Stomach (tissue), 19 donors: ENCODE measurements at places on chromosomes 12 and 14. TPM values are rescaled to one million over a fixed set of nuclear protein-coding genes. Genes with fewer than 3 reads are reported as not detected.
A peak's percentile ranks its signal among the peaks of the same experiment; 100 is the strongest.

- no peak for DNase-seq
Observed at GRCh38 chr14:61467296-61467695, 145.9 kb downstream of the PRKCH start.

- DNase-seq = no peak
Observed at GRCh38 chr12:10562306-10562933, 51.0 kb downstream of the MAGOHB start.

TCL1A gene
- total RNA-seq = 3.9 TPM

- DNase-seq = no peak
Observed at GRCh38 chr12:96091833-96092232, 56.4 kb upstream of the LTA4H start.

DNA sequence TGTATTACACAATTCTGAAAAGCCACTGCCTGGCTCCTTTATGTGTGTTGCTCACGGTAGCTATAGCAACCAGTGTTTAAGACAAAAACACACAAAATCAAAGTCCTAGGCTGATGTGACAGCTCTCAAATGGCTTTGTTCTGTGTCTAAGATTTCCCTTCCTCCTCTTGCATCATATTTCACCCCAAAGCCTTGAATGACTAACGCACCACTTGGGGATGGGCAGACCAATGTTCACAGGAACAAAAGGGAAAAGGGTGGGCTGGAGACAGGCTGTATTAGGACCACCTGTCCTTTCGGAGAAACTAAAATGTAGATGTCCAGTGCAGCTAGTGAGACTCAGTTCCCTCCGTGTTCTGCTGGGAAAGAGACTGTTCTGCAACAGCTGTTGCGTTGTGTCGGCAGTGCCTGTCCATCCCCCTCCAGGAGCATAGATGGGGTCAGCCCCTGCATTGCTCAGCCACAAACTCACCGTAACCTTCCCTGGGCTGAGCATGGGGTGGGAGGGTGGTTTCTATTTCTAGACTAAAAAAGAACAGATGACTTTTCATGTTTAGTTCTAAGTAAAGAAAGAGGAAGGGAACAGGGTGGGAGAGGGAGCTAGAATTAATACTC lies 26.8 kb upstream of the DAAM1 start:
- no peak for DNase-seq

DNA sequence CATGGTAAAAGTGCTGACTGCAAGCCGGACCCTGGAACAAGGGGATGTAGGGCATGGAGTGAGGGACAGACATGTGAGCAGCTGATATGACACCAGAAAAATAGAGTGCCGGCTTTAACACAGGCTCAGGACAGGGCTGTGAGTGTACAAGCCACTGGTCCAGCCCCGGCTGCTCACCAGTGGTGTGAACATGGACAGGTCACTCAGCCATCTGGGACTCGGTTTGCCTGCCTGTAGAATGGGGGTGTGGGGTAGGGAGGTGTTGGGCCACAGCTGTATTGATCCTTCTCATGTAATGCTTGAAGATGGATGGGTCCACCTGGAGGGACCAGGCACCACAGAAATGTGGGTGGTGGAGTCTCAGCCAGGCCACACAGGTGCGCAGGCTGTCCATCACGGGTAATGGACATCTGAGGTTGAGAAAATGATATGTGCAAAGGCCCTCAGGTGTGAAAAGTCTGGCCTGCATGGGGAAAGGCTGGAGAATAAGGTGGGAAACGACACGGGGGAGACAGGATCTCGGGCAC lies 10.6 kb upstream of the KRT74 start:
- no peak for DNase-seq

AACS gene
- 27.8 TPM for total RNA-seq

DNA sequence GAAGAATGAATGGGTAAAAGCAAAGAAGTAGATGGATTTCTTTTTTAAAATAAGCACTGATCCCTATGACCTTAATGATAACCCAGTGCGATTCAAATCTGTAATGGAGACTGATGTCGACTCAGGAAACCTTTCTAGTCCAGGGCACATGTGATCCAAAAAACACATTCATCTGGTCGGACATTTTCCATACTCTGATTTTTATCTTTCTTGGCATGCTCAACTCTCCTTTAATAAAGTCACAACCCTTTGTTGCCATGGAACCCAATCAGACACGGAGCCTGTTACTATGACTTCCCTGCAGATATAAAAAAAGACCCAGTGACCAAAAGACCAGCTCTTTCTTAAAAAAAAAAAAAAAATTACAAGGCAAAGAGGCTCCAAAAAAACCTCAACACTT lies 27.9 kb downstream of the TMCC3 start:
- peak; percentile 56 for DNase-seq

TAS2R19 gene
- 12.3 TPM for total RNA-seq

DNA sequence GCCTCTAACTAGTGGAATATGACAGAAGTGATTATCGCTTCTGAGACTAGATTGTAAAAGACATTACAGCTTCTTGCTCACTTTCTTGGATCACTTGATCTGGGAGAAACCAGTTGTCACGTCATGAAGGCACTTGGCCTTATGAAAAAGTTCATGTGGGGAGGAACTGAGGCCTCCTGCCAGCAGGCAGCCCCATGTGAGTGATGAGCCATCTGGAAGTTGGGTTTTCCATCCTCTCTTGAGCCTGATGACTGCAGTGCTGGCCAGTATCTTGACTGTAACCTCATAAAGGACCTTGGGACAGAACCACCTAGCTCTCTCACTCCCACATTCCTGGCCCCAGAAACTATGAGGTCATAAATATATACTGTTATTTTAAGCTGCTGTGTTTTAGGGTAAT lies 28.0 kb downstream of the TTLL5 start:
- peak; percentile 49 for DNase-seq

DNA sequence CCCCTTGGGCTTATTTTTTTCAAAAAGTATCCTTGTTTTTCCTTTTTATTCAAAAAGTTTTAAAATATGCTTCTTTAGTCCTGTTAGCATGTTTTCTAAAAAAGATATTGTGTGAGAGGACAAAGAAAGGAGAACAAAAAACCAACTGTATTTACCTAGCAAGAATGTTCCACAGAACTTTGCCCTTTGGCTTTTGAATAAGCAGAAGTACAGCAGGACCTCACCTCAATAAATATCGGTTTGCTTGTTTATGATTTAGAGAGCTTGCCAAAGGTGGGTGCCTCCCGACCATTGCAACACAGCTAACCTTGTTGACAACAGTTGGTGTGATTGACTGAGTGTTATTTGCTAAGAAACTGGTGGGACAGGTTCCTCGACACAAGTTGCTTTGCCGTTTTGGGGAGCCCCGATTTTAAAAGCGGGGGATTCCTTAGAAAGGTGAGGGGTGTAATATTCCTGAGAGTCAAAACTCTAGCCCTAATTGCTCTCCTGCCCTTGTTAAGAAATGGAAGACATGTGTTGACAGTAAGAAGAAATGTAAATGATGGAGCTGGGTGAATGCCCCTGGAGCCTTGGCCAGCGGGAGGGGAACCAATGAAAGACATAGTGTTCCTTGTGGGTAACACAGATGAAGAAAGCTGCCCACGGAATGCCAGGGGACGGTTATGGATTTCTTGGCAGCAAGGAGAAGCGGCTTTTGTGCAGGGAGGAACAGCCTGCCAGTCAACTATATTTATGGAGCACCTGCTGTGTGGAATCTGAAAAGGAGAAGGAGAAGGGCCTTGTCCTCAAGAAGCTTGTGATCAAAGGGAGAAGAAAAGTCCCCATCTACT lies 13.7 kb downstream of the MYBPC1 start:
- DNase-seq = peak; percentile 94

DNA sequence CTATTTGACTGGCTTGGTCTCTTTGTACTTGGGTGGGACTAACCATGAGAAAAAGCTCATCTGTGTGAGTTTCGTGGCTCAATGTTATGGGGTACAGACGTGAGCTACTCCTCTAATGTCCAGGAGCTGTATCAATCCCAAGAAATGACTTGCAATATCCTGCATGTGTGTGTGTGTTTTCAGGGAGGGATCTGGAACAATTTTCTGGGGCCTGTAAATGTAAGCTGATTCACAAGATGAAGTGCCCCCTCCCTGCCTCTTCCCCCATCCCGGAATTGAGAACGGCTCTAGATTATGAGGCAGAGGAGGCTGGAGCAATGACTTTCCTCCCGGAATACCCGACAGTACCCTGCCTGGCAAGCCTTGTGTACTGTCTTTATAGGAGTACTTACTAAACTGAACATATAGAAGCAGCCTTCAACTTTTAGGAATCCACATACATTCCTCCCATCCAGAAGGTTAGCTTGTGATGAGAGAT lies 53.9 kb downstream of the TMX1 start:
- DNase-seq = no peak

DNA sequence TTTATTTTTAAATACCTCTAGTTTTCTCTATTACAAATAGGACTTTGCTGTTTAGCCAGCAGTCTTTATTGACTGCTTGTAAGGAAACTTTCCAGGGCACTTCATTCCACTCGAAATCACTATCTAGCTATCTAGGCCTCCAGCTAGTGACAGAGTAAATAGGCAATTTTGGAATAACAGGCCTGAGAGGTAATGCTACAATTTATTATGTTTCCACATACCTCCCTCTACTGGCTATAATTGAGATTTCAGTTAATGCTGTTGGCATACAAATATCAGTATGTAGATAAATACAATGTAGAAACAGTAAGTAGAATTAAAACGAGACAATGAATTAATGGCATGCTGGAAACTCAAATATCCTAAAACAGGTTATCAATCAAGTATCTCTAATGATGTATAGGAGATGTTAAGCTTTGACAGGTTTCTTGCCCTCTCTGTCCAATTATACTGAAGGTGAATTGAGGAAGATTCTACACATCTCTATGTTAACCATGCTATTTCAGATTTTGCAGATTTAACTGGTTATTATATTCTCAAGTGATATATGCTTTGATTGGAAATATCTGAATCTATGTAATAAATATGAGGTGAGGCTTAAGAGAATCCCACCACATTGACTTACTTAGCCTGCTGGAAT lies 7.2 kb downstream of the DTD2 start:
- DNase-seq = peak; percentile 65

- no peak for DNase-seq
Observed at GRCh38 chr12:111546758-111547383, 52.2 kb downstream of the ATXN2 start.

GRCh38 chr14:26276757-26277156 lies 321.1 kb downstream of the NOVA1 start:
- no peak for DNase-seq

CIT gene
- total RNA-seq = 23.3 TPM

GRCh38 chr12:89468648-89469326 lies 55.8 kb downstream of the GALNT4 start:
- DNase-seq = no peak

TAS2R50 gene
- total RNA-seq = 2.9 TPM

DNA sequence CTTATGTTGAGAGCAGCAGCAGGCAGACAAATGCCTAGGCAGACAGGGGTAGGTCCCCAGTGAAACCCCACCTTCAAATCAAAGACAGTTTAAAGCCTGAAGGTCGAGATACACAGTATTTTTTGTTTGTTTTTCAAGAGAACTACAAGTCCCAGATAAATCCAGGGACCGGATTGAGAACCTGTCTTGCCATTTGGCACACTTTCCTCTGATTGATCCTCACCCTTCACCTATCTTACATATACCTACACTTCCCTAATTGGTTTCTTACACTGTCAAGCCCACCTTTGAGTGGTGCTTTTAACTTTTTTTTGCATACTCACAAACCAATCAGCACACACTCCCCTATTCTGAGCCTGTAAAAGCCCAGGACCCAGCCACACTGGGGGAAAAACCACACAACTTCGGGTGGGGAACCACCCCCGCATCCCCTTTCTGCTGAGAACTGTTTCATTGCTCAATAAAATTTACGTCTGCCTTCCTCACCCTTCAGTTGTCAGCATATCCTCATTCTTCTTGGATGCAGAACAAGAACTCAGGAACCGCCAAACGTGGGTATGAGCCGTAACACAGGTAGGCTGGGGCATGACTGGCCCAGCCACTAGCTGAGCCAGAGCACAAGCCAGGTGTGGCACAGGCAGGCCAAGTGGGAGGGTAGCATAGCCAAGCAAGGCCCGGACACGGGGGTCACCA lies 11.1 kb downstream of the DICER1 start:
- DNase-seq = no peak

- DNase-seq = no peak
Observed at GRCh38 chr12:39116861-39117260, 211.5 kb upstream of the CPNE8 start.

GRCh38 chr14:94643316-94644101 lies 31.3 kb downstream of the SERPINA3 start:
- DNase-seq = no peak

DNA sequence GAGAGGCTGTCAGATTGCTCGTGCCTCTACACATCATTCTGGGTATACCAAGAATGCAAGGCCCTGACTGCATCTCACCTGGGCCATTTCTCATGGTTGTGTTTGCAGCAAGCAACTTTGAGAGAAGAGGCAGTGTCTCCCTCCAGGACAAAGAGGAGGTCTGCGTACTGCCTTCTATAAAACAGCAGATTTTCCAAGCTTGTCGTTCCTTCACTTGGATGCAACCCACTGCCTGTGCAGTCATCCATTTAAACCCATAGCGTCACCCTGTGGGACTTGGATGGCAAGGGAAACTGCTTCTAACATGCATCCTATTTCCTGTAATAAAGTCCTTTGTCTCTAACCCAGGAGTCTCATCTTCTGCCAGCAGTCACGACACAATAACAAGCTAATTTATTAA lies 1.3 kb downstream of the POMT2 start:
- DNase-seq = no peak

DNA sequence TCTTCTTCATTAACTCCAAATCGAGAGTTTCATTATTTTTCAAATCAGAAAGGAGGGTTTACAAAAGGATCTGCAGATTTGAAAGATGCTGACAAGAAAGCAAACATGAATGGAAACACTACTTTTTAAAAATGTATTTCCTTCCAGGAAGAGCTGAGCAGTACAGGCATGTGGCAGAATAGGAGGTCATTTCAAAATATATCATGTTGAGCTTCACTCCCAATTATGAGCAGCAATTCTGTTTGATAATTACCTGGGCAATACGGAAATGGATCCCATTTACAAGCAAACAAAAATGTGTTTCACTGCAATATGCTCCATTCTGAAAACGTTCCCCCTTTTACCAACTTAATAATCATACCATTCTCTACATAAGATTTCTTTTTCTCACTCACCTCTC lies 147.7 kb upstream of the BCL2L14 start:
- DNase-seq = no peak

DNA sequence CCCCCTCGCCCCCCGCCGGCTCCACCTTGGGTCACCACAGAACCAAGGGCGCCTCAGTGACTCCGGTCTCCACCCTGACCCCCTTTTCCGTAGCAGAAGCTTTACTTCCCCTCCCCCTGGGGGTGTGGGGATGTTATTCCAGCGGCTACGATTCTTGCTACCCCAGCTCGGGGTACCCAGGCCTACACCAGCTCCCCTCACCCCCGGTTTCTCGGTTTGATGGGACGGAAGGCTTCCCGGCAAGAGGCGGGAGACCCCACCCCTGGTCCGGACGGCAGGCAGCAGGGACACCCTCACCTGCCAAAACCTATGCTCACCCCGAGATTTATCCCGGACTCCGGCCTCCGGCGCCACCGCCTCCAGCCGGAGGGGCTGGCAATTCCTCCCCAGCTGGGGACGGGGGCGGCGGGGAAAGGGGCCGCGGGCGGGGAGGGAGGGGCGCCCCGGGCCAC lies 619 bp downstream of the RAB15 start:
- peak; percentile 48 for DNase-seq

SRRM4 gene
- 2.6 TPM for total RNA-seq
